ENCODE measurements at places on chromosomes 13 and 19.

DNA sequence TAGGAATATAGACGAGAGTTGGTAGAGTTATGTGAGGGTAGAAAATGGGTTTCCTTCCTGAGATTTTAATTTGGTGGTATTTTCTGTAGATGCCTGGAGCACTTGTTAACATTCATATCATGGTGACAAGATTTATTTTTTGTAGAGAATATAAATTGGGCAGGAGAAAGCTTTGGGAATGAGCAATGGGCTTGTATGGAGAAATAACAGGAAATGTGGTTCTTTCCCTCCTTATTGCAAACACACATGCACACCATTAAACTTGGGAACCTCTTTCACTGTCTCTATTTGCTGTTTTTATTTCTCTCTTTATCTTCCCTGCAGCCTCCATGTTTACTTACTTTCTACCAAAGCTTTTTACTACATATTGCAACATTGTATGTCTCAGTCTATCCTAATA lies 1653.6 kb downstream of the OLFM4 start:
- DNase-seq = no peak

- DNase-seq = no peak
Observed at GRCh38 chr13:98112456-98112855, 30.4 kb upstream of the FARP1 start.

- no peak for DNase-seq
Observed at GRCh38 chr19:18016209-18016910, 8.4 kb downstream of the ARRDC2 start.

GRCh38 chr19:43901395-43902390 lies 33.4 kb downstream of the ZNF45 start:
- peak; percentile 68 for DNase-seq

GRCh38 chr19:56573914-56574313 lies 6.6 kb downstream of the ZNF470 start:
- DNase-seq = no peak

DNA sequence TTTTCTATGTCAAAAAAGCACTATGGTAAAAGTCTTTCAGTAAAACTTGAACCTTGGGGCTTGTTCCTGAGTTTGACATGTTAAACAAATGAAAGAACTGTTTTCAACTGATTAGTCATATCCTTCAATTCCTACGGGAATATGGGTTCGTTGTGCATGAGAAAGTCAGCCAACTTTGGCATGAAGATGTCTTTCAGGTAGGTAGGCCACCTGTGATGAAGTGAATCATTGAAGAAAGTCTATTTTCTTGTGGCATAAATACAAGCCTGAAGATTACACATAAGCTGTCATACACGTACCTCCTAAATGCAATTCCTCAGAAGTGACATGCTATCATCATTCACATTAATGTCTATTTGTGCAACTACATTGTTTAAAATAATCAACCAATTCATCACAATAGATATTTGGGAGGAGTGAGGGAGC lies 513.0 kb downstream of the IRS2 start:
- DNase-seq = no peak
